ENCODE measurements at places on chromosomes 6 and 20. TPM values are rescaled to one million over a fixed set of nuclear protein-coding genes. Genes with fewer than 3 reads are reported as not detected.

The DOK5 gene
- not detected for total RNA-seq

The CALHM4 gene
- total RNA-seq: not detected

The TP53TG5 gene
- total RNA-seq: not detected

The C4B gene
- 12.7 TPM for total RNA-seq

The RAB44 gene
- total RNA-seq: 0.09 TPM

The BEND6 gene
- 4.2 TPM for total RNA-seq

The DPM1 gene
- 79.8 TPM for total RNA-seq

The GSTA5 gene
- not detected for total RNA-seq

DNA sequence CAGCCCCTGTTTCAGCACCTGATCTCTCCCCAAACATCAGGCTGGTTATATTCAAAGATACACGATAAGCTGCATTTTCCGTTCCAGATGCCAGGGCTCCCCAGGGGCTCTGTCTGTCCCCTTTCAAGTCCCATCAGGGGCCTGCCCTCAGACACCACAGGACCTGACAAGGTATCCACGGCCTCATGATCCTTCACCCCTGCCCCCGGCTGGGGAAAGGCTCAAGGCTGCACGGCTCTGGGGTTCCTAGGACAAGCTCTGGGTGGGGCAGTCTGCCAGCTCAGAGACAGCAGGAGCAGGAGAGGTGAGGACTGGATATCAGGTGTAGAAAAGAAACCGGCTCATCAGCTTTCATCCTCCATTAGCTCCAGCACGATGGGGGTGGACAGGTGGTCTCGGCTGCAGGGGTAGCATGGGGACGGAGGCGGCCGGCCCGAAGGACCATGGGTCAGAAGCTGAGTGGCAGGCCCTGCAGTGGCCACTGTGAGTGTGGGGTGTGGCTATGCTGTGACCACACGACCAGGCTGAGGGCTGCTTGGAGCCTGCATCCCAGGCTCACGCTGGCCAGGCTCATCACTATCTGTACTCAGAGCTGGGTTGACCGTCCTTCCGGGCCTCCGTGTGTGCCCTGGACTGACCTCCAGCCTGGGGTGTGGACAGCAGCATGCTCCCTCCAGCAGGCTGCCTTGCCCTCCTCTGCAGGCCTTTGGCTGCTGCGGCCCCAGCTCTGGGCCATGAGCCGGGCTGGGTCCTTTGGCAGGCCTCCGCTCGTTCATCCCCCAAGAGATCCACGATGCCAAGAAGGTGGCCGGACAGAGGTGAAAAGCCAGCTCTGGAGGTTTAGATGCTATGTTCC is 386.2 kb downstream of the THBS2 start:
- peaks cover 37% of the 10 kb centered on the region for H3K27me3 ChIP-seq
- no peaks in the 10 kb centered on the region for H3K36me3 ChIP-seq
- DNase-seq: no peak
- H3K4me3 ChIP-seq: no peak overlapping the region

DNA sequence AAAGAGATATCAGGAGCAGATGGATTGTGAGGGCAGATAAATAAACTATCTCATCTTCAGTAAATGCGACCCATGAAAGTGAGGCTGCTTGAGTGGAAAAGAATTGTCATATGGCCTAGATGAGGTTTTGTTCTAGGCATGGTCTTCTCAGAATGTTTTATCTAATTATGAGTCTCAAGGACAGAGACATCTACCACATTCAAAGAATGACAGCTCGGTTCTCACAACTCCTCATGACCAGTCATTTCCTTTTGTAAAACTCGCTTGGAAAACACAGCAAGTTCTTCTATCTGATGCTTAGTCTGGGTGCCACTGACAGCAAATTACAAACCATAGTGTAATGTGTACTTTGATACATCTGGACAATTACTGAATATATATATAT is 140.5 kb downstream of the CCDC170 start:
- H3K4me1 ChIP-seq: peaks cover 6% of the 10 kb centered on the region
- H3K36me3 ChIP-seq: no peaks in the 10 kb centered on the region
- H3K27me3 ChIP-seq: no peaks in the 10 kb centered on the region
- H3K4me3 ChIP-seq: no peak overlapping the region

DNA sequence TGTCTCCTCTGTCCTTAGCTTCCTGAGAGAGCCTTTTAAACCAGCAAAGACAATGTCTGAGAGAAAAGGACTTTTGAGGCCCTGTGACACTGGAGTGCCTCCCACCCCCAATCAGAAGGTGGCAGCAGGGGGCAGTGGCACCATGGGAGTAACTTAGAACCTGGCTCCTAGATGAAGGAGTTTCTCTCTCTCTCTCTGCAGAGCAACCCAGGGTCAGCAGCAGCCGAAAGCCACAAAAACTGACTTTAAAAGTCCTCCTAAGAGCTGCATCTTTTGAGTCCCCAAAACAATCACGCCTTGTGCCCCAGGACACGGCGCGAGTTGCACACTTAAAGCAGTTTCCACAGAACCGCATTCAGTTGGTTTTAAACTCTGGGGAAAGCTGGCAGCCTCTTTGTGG is 5.3 kb upstream of the TCP11 start:
- peaks cover 17% of the 10 kb centered on the region for H3K4me1 ChIP-seq
- H3K27ac ChIP-seq: no peak overlapping the region
- no peak overlapping the region for H3K4me3 ChIP-seq
- no peaks in the 10 kb centered on the region for H3K36me3 ChIP-seq

GRCh38 chr20:7146552-7147219 is 379.2 kb downstream of the BMP2 start:
- H3K4me1 ChIP-seq: peaks cover 4% of the 10 kb centered on the region
- no peaks in the 10 kb centered on the region for H3K27me3 ChIP-seq
- DNase-seq: no peak
- no peak overlapping the region for H3K4me3 ChIP-seq

GRCh38 chr6:132964101-132964867 is 149.9 kb downstream of the RPS12 start:
- H3K27me3 ChIP-seq: peaks cover 64% of the 10 kb centered on the region
- DNase-seq: no peak
- peaks cover 10% of the 10 kb centered on the region for H3K4me1 ChIP-seq
- no peak overlapping the region for H3K27ac ChIP-seq

DNA sequence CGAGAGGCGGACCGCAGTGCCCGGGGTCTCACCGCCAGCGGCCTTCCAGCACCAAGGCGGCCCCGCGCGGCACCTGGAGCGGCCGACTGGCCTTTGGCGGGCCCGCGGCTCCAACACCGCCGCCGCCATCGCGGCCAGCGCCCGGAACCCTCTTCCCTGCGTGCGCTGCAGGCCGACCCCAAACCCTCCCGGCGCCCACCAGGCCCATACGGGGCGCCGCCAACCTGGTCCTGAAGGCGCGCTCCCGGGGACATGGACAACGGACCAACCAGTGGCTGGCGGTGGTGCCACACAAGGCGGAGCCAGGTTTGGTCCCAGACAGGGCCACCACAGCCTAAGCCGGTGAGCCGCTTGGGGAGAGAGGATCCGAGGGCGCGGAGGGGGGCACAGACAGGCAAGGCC is 1514.8 kb upstream of the DEFB115 start:
- H3K4me1 ChIP-seq: no peaks in the 10 kb centered on the region
- no peaks in the 10 kb centered on the region for H3K27me3 ChIP-seq
- peaks cover 5% of the 10 kb centered on the region for H3K36me3 ChIP-seq
- no peak overlapping the region for H3K27ac ChIP-seq

DNA sequence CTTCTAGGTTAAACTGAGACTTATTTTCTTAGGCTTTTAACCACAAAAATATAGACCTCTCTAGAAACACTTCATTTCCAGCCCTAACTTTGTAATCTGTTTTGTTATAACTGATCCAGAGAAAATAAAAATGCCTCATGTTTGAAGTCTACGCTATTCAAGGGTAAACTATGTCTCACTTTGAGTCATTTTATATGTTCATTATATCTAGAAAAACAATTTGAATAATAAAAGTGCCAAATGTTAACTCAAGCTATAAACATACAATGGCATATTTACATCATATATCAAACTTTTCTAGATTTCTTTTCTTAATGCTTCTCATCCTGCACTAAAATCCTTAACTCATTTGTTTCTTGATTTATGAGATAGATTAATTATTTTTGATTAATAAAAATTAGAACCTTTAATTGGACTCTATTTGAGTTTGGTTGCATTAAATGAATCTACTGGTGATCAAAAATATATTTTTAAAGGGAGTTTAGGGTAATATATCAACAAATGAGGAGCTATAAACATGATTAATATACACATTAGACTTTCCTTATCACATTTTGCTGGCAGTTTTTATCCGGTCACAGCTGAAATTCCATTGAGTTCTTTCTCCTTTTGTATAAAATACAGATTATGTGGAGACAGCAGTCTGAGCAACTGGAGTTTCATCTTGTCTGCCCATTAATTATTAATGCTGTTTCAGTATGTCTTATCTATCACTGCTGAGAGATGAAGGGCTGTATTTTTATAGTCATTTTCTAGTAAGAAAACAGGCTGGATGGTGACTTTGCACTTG is 246.5 kb downstream of the TBX18 start:
- no peaks in the 10 kb centered on the region for H3K36me3 ChIP-seq
- H3K27ac ChIP-seq: no peak overlapping the region
- peaks cover 18% of the 10 kb centered on the region for H3K4me1 ChIP-seq
- no peak overlapping the region for H3K4me3 ChIP-seq

DNA sequence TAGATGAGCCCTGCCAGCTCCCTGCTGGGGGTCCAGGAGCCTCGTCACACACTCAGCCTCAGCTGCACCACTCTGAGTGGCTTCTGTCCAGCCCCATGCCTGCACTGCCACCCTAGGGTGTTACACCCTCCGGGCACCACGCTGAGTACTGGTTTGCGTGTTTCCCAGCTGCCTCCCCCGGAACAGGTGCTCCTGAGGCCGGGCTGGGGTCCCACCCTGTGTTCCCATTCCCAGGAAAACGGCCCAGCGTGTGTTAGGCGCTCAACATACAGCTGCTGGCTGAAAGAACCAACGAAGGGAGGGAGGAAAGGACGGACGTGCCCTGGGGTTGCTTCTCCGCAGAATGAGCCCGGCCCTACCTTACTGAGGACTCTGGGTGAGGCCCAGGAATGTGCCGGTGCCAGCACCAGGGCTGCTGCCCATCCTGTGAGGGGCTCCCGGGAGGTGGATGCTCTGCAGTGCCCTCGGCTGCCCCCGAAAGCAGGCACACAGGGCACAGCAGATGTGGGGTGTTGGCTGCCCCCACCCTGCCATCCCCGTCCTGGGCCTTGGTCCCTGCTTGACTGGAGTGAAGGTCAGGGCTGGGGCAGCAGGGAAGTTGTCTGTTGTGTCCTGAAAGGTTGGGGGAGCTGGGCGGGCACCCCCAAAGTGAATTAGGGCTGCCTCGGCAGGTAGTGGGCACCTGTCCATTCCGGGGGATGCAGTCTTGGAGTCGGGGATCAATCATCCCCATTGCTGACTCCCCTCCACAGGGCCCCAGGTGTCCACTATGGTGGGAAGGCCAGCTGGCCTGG is 16.3 kb downstream of the LAMA5 start:
- no peaks in the 10 kb centered on the region for H3K27me3 ChIP-seq
- H3K36me3 ChIP-seq: peaks cover 73% of the 10 kb centered on the region
- peak overlapping the region; percentile 53 for H3K4me3 ChIP-seq
- H3K27ac ChIP-seq: peak overlapping the region; percentile 93
- DNase-seq: peak; percentile 67

DNA sequence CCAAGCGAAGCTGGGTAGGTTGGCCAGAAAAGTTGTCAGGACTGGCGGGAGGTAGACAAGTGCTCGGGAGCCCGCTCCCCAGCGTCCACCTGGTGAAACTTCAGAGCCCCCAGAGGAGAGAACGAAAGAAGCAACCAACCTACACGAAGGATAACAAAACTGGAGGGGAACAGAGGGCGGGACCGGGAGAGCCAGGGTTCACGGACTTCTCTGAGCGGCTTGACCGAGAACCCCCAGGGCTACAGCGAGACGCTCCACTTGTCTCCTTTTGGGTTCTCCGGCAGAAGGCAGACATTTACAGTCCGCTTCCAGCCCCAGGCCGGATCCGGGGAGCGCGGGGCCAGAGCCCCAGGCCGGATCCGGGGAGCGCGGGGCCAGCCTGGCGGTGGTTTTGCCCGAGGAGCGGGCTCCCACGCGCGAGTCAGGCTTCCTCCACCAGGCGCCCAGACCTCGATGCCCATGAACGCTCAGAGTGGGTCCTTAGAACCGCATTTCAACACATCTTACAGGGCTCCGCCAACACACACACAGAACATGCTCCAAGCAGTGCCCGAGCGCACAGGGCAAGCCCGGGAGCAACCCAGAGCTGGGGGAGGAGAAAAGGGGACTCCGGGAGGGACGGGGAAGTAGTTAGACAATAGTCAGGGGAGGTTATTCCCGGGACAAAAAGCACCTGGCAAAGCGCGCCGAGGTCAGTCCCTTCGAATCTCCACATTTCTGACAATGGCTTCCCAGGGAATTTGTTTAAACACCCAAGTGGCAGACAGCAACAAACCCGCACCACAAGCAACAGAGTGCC is 1.1 kb downstream of the PTPRK start:
- H3K36me3 ChIP-seq: no peaks in the 10 kb centered on the region
- peak; percentile 68 for DNase-seq
- peaks cover 25% of the 10 kb centered on the region for H3K4me1 ChIP-seq
- H3K27me3 ChIP-seq: no peaks in the 10 kb centered on the region

GRCh38 chr6:141316236-141316635 is 816.5 kb upstream of the GJE1 start:
- H3K27ac ChIP-seq: no peak overlapping the region
- H3K27me3 ChIP-seq: no peaks in the 10 kb centered on the region
- peaks cover 4% of the 10 kb centered on the region for H3K4me1 ChIP-seq
- DNase-seq: no peak

GRCh38 chr20:37194621-37195417 is 15.5 kb upstream of the MROH8 start:
- H3K27me3 ChIP-seq: no peaks in the 10 kb centered on the region
- H3K4me1 ChIP-seq: peaks cover 27% of the 10 kb centered on the region
- no peak for DNase-seq
- no peak overlapping the region for H3K27ac ChIP-seq
- H3K4me3 ChIP-seq: no peak overlapping the region

DNA sequence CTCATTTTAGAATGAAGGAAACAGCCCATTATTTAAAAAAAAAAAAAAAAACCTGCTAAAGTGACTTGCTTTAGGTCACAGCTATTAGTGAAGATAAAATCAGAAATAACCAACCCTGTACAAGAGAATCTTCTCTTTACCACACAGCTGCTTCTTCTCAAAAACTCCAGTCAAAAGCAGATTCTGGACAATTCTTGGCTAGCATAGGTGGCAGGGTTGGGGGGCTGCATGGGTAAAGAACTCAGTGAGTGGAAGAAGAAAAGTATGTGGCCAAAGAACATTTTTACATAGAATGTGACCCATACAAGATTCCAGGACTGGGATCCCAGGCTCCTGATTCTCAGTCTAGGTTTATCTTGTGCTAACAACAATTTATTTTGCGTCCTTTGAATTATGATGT is 9.4 kb upstream of the FRK start:
- H3K4me3 ChIP-seq: no peak overlapping the region
- H3K36me3 ChIP-seq: no peaks in the 10 kb centered on the region
- no peaks in the 10 kb centered on the region for H3K27me3 ChIP-seq
- H3K27ac ChIP-seq: no peak overlapping the region

Measured in MCF 10A (cell line).